Uterus (tissue), 4 donors: ENCODE measurements at places on chromosomes 16 and 17.

- no peak overlapping the region for H3K4me3 ChIP-seq
- H3K27me3 ChIP-seq, result no peaks in the 10 kb centered on the region
- DNase-seq, result no peak
- H3K36me3 ChIP-seq, result no peaks in the 10 kb centered on the region
- no peaks in the 10 kb centered on the region for H3K4me1 ChIP-seq
Observed at GRCh38 chr17:65085397-65085796, 28.9 kb upstream of the GNA13 start.

GRCh38 chr16:2178321-2179106 lies 17.9 kb downstream of the CASKIN1 start:
- H3K36me3 ChIP-seq, result no peaks in the 10 kb centered on the region
- H3K27me3 ChIP-seq, result no peaks in the 10 kb centered on the region
- no peak overlapping the region for H3K4me3 ChIP-seq
- DNase-seq, result no peak
- H3K27ac ChIP-seq, result no peak overlapping the region

- no peaks in the 10 kb centered on the region for H3K4me1 ChIP-seq
- H3K4me3 ChIP-seq, result no peak overlapping the region
- DNase-seq, result no peak
- H3K27ac ChIP-seq, result no peak overlapping the region
Observed at GRCh38 chr16:1456951-1457350, 12.6 kb upstream of the CCDC154 start.

DNA sequence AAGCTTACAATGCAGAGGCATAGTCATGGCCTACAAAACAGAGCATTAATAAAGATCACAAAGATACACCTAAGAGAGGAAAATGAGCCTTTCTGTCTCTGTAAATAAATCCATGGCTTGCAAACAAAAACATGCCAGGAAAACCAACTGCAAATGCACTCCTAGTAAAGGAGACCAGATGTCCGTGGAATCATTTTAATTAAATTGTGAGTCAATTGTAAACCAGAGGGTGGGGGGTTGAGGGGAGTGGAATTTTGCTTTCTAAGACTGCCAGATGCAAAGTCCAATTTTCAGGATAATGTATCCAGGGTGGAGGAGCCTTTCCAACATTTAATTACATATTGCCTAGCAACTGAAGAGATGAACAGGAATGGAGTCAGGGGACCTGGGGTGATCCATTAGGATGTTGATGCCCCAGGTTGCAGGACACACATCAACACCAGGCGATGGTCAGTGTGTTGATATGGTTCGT lies 390.3 kb upstream of the CCL2 start:
- no peak overlapping the region for H3K27ac ChIP-seq
- H3K27me3 ChIP-seq, result no peaks in the 10 kb centered on the region
- H3K36me3 ChIP-seq, result no peaks in the 10 kb centered on the region
- H3K4me1 ChIP-seq, result no peaks in the 10 kb centered on the region

DNA sequence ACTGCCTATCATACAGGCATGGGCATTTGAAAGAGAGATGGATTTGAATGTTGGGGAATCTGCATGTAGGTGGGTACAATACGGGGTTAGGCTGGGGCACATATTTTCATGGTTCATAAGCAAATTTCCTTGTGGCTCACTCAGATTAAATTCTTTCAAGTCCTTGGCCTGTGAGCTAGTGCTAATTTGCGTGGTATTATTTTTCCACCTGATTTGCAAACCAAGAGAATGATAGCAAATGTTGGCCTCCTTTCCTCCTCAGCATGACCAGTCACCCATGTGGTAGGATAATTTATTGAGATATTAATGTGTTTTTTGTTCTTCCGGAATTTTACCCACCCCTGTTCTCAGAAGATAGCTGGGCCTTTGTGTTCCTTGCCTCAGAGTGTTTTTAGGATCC lies 22.9 kb downstream of the FAM20A start:
- no peak overlapping the region for H3K4me3 ChIP-seq
- H3K4me1 ChIP-seq, result peaks cover 12% of the 10 kb centered on the region
- H3K36me3 ChIP-seq, result no peaks in the 10 kb centered on the region
- DNase-seq, result no peak

- H3K27ac ChIP-seq, result no peak overlapping the region
- no peak for DNase-seq
- H3K27me3 ChIP-seq, result no peaks in the 10 kb centered on the region
- no peak overlapping the region for H3K4me3 ChIP-seq
- H3K4me1 ChIP-seq, result peaks cover 3% of the 10 kb centered on the region
Observed at GRCh38 chr17:72409405-72410002, 288.7 kb downstream of the SOX9 start.

DNA sequence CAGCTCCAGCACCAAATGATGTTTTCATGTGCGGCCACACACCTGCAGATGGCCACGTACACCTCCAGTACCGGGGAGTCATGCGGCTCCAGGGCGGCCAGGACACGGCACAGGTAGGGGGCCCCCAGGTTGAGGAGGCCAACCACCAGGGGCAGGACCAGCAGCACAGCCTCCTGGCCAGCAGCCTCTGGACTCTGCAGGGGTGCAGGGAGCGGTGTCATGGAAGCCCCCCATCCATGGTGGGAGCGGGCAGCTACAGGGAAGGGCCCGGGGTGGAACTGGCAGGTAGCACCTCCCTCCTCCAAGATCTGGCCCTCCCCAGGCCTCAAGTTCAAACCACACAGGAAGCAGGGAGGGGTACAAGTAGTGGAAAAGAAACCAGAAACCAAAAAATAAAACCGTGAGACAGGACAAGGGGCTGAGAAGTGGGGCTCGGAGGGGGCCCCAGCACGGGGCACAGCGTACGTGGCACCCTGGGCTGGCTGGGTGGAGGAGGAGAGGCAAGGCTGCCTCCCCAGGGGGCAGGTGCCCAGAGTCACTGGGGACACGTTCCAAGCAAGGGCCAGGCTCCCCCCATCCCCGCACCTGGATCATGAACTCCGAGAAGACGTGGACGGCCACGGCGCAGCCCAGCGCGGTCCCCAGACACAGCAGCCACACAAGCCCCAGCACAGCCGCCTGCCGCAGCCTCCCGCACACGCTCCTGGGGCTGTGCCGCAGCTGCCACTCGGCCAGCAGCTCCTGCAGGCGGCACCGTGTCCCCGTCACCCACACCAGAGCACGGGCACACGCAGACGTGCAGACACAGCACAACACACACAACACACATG lies 7.4 kb downstream of the TMC6 start:
- H3K4me3 ChIP-seq, result no peak overlapping the region
- no peaks in the 10 kb centered on the region for H3K36me3 ChIP-seq
- H3K4me1 ChIP-seq, result no peaks in the 10 kb centered on the region
- DNase-seq, result no peak
- no peaks in the 10 kb centered on the region for H3K27me3 ChIP-seq

- no peak overlapping the region for H3K4me3 ChIP-seq
- no peak overlapping the region for H3K27ac ChIP-seq
- H3K4me1 ChIP-seq, result no peaks in the 10 kb centered on the region
- no peaks in the 10 kb centered on the region for H3K27me3 ChIP-seq
- no peaks in the 10 kb centered on the region for H3K36me3 ChIP-seq
Observed at GRCh38 chr17:21072745-21073197, 30.0 kb upstream of the USP22 start.

GRCh38 chr17:73600103-73600871 lies 44.0 kb downstream of the SDK2 start:
- H3K36me3 ChIP-seq, result no peaks in the 10 kb centered on the region
- no peak overlapping the region for H3K4me3 ChIP-seq
- no peak for DNase-seq
- no peak overlapping the region for H3K27ac ChIP-seq
- H3K27me3 ChIP-seq, result no peaks in the 10 kb centered on the region

GRCh38 chr16:10405386-10405939 lies 19.6 kb downstream of the ATF7IP2 start:
- no peak overlapping the region for H3K4me3 ChIP-seq
- no peaks in the 10 kb centered on the region for H3K27me3 ChIP-seq
- DNase-seq, result no peak
- H3K4me1 ChIP-seq, result no peaks in the 10 kb centered on the region

DNA sequence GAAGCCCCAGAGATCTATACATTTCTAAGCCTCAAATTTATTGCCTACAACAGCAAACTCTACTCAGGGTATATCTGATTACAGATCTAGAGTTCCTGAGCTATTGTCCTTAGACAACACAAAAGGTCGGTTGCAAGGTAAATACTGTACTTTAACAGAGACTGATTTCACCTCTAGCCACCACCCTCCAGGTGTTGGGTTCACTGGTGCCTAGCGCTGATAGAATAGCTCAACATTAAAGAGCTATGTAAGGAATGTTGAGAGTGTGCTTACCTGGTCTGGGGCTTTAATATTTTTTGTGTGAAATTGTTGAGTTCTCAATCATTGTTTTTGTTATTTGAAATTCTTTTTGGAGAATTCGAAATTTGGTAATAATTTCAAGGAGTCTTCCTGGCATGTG lies 277.0 kb upstream of the PSMD7 start:
- DNase-seq, result no peak
- peaks cover 7% of the 10 kb centered on the region for H3K27me3 ChIP-seq
- no peaks in the 10 kb centered on the region for H3K4me1 ChIP-seq

- no peaks in the 10 kb centered on the region for H3K36me3 ChIP-seq
- no peak overlapping the region for H3K27ac ChIP-seq
- H3K27me3 ChIP-seq, result no peaks in the 10 kb centered on the region
- no peak for DNase-seq
- no peak overlapping the region for H3K4me3 ChIP-seq
Observed at GRCh38 chr17:39122991-39123390, 28.4 kb downstream of the PLXDC1 start.

- no peak overlapping the region for H3K4me3 ChIP-seq
- H3K27me3 ChIP-seq, result no peaks in the 10 kb centered on the region
- no peaks in the 10 kb centered on the region for H3K4me1 ChIP-seq
- DNase-seq, result no peak
- no peaks in the 10 kb centered on the region for H3K36me3 ChIP-seq
- H3K27ac ChIP-seq, result no peak overlapping the region
Observed at GRCh38 chr17:50523208-50523607, 9.3 kb upstream of the EPN3 start.

DNA sequence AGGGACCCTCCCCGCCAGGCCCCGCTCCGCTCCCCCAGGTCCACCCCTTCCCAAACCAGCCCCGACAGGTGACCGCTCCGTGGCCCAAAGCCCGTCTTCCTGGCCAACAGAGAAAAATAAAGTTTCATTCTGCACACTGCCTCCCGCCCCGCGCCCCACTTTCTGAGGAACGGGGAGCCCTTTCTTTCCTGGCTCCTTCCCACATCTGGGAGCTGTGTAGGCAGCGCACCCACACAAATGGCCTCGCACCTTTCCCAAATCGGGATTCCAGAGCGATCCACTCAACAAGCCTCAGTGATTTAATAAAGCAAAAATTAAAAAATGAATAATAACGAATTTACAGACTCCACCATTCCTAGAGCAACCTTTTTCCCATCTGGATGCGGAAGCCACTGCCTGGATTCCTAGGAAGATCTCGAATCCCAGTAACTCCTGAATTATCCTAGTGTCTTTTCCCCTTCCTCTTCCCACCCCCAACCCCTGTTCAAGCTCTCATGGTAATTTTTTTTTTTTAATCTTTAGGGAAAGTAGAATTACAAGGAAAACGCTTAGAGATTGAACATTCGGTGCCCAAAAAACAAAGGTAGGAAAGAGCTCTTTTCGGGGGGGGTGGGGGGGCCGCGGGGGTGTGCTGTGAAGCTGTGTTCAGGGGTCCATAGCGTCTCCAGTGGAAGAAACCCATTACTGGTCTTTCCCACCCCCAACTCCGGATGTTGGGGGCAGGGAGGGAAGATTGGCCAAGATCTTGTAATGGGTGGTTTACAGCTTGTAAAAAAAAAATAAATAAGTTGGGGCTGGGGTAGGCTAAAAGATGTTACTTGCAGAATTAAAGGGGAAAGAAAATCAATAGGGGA lies 1.6 kb downstream of the IGF2BP1 start:
- H3K27me3 ChIP-seq, result peaks cover 99% of the 10 kb centered on the region
- H3K36me3 ChIP-seq, result no peaks in the 10 kb centered on the region
- no peaks in the 10 kb centered on the region for H3K4me1 ChIP-seq
- no peak overlapping the region for H3K4me3 ChIP-seq
- no peak overlapping the region for H3K27ac ChIP-seq
- no peak for DNase-seq

GRCh38 chr17:31310886-31311285 lies 3.0 kb downstream of the EVI2B start:
- H3K36me3 ChIP-seq, result no peaks in the 10 kb centered on the region
- no peak for DNase-seq
- no peak overlapping the region for H3K4me3 ChIP-seq
- H3K27me3 ChIP-seq, result no peaks in the 10 kb centered on the region

DNA sequence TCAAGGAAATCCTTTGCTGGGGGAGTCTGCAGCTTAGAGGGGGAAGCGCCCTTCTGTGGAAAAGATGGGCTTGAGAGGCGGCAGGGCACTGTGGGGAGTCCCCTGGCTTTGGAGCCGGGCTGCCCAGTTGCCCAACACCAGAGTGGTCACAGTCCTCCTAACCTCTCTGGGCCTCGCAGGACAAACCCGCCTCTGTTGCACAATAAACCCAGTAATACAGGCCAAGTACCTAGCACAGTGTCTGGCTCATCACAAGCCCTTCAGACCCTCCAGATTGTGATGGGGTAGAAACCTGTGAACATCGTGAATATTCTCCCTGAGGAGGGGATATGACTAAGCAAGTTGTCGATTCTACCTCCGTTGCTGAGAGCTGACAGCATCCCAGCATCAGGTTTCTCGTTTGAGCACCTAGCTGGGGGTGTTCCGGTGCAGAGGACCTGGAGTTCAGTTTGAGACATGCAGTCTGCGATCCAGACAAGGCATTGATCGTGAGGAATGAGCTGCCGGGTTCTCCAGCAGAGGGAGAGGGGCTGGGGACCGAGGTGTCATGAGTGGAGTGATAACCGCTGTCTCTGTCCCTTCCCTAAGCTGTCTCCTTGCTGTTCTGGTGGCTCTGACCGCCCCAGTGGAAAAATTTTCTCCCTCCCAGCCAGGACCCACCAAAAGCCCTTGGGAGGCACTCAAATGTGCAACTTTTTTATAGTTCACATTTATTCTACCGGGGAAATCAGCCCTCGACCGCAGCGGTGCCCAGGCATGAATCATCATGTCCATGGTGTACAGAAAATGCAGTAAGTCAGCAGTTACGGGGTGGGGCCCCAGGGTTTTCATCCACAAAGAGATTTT lies 161.9 kb downstream of the WSCD1 start:
- H3K27ac ChIP-seq, result no peak overlapping the region
- no peak overlapping the region for H3K4me3 ChIP-seq
- H3K4me1 ChIP-seq, result no peaks in the 10 kb centered on the region
- no peaks in the 10 kb centered on the region for H3K27me3 ChIP-seq
- DNase-seq, result no peak

DNA sequence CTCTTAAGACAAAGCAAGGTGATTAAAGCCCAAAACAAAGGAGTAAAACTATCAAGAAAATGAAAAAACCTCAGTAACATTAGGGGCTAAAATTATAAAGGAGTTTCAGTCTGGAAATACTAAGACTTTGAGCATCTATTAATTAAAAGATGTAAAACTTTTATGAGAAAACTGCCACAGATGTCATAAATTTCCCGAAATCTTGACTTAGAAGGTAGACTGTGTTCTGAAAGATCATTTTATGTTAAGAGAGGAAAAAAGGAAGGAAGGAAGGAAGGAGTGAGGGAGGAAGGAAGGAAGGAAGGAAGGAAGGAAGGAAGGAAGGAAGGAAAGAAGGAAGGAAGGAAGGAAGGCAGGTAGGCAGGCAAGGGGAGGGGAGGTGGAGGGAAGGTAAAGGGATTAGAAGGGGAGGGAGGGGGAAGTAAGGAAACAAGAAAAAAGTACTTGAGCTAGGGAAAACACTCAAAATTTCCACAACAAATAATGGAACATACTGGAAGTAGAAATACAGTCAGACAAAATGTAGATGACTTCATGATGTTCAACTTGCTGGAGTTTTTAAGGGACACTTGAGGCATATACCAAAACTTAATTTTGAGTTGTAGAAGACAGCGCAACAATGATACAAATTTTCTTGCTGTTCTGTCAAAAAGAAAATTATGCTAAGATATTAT lies 2.0 kb downstream of the KRTAP4-5 start:
- no peak for DNase-seq
- no peaks in the 10 kb centered on the region for H3K36me3 ChIP-seq
- no peak overlapping the region for H3K4me3 ChIP-seq
- H3K4me1 ChIP-seq, result no peaks in the 10 kb centered on the region
- H3K27ac ChIP-seq, result no peak overlapping the region
- H3K27me3 ChIP-seq, result no peaks in the 10 kb centered on the region
